Naive thymus-derived CD4-positive, alpha-beta T cell (primary cell): ENCODE measurements at places on chromosomes 3 and 15. TPM values are rescaled to one million over a fixed set of nuclear protein-coding genes. Genes with fewer than 3 reads are reported as not detected.

GABRR3 gene
- total RNA-seq = not detected

CASR gene
- total RNA-seq = not detected

IL20RB gene
- 3.5 TPM for total RNA-seq

CHST13 gene
- total RNA-seq = 0.21 TPM

DUOXA2 gene
- total RNA-seq = not detected

NAALADL2 gene
- 1.4 TPM for total RNA-seq

NEK10 gene
- 1.1 TPM for total RNA-seq

ATP13A5 gene
- not detected for total RNA-seq

GP9 gene
- total RNA-seq = not detected

MESP2 gene
- not detected for total RNA-seq

GUCA1C gene
- total RNA-seq = not detected

MINAR1 gene
- total RNA-seq = 0.24 TPM

DNA sequence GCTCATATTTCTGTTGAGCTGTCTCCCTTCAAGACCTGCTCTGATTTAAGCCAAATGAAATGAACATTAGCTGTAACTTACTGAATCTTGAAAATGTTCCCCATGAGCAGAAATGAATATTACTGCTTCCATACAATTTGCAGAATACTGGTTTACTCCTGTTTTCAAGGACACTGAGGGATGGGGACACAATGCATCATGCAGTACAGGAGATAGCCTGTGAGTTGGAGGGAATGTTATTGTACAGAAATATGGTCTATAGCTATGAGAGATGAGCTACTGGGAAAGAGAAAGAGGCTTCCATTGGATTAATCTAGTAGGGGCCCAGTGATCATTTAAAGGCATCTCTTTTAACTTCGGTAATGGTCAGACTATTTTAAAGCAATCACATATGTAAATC, 798.2 kb downstream of the GRM7 start:
- DNase-seq = no peak

GRCh38 chr3:162125790-162126189, 629.2 kb downstream of the OTOL1 start:
- DNase-seq = no peak

DNA sequence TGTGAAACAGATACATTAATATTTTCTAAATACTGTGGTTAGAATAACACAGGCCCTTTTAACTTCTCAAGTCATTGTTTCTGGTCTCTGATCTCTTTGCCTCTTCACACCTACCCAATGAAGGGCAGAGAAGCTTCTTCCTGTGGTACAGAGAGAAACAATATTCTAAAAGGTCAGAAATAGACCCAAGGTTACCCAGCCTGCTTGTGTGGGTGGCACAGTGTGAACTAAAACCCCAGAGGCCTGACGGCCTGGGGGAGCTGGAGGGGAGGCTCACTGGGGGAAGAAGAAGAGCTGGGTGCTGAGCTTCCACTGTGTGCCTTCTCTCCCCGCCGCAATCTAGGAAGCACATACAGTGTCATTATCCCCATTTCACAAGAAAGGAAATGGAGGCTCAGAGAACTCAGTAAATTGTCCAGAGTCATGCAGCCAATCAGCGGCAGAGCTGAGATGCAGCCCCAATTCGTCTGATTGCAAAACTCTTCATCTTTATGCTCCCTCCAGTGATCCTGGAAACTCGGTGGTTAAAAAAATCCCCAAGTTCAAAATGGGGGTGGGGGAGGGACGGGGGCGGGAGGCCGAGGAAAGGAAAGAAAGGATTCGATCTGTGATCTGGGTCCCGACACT, 64.1 kb upstream of the HEG1 start:
- DNase-seq = no peak

GRCh38 chr15:77702211-77702957, 69.7 kb upstream of the LINGO1 start:
- DNase-seq = no peak

- no peak for DNase-seq
These were observed 1.5 kb downstream of the GPR87 start for GRCh38 chr3:151315136-151315535.

DNA sequence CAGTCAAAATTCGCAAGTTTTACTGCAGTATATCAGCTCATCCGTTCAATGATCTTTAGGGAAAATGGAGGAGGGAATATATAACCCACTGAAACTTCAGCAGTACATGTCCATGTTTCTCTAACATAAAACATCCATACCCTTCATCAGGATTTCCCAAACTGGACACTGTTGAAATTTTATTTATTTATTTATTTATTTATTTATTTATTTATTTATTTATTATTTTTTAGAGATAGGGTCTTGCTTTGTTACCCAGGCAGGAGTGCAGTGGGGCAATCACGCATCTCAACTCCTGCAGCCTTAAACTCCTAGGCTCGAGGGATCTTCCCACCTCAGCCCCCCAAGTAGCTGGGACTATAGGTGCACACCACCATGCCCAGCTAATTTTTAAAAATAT, 14.8 kb upstream of the HLTF start:
- DNase-seq = no peak

DNA sequence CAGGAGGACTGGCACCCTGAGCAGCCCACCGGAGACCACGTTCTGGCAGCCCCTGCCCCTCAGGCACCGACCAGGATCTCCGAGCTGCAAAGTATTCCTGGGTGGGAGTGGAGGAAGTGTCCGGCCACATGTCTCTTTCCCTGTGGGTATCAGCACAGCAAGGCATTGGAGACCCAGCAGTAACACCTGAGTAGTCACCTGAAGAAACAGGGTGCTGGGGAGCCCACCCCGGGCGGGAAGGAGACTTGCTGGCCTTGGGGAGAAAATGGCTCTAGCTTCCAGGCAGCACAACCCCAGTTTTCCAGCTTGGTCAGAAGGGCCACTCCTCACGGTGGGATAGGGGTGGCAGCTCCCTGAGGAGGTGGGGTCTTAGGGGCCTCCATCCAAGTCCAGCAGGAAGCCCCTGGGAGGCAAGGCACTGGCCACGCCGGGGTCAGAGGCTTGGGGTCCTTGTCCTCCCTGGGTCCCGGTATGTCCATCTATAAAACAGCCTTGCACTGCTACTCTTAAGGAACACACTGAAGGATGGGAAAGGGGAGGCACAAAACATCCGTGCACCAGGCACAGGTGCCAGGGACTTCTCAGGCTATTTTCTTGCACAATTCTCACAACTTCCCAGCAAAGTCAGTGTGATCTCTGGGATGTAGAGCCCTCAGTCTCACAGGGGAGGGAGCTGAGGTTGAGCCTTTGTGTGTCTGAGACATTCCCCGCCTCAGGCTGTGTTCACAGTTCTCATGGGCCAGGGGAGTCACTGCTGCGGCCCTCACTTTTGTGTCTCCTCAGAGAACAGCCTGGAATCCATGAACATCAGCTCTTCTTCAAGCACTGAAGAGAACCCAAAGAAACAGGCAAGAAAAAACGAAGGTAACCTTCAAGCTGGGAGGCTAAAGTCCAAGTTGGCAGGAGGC, 11.9 kb downstream of the CFAP100 start:
- DNase-seq = no peak

GRCh38 chr3:191328383-191328961, 722 bp upstream of the CCDC50 start:
- DNase-seq = no peak

DNA sequence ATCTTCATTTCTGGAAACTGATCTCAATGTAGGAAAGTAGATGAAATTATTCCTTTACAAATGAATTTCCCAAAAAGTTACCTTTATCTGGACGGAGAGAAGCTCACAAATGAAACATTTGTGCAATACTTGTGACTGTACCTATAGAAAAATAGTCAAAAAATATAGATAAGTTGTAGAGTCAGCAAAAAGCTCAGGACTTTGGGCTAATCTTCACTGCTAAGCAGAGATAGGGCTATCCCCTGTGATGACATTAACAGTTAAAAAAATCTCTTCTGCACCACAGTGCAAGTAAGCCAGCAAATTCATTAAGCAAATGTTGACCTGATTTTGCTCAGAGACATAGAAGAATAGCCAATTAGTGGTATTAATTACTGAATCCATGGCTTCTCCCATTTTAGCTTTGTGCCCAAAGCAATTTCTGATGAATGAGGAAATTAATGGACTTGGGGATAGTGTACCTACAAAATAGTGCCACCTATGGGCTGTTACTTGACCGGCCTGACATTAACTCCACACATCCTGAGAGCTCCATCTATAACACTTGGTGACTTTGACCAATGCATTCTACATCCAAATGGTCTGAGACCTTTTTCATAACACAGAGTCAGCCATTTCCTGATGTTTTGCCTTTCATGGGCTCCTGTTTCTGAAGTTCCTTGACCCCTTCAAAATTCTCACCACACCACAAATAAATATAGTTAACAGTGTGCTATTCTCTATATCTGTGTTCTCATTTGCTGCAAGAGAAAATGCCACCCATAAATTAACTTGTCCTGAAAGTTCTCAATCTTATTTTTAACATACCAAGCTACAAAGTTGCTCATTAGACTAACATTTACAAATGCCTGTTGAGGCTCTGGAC, 105.0 kb downstream of the SSR3 start:
- DNase-seq = no peak

DNA sequence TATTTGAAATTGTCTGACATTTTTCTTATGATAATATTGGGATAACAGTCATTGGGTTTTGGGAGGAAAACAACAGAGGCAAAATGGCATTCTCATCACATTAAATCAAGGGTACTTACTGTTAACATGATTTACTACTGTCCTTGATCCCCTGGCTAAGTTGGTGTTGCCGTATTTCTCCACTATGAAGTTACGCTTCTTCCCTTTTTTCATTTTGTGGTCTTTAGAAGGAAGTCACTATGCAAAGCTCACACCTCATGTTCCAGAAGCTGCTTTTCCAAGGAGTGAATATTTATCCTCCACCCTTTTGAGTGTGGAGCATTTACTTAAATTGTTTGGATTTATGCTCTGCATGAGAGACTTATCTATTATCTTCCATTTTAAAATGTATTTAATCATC, 63.7 kb downstream of the ALCAM start:
- no peak for DNase-seq

GRCh38 chr3:88198121-88198520, 48.4 kb downstream of the C3orf38 start:
- no peak for DNase-seq

DNA sequence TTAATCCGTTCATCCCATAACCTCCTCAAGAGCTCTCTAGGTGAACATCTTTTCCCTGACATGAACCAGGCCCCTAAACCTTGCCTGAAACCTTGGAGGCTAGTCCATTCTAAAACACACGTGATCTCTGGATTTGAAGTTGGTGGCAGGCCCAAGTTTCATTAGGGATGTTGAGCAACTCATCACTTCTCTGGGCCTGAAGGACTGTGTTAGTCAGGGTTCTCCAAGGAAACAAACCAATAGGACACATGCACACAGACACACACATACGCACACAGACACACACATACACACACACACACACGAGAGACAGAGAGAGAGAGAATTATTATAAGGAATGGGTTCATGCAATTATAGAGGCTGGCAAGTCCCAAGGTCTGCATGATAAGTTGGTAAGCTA, 31.9 kb downstream of the ACAN start:
- no peak for DNase-seq

DNA sequence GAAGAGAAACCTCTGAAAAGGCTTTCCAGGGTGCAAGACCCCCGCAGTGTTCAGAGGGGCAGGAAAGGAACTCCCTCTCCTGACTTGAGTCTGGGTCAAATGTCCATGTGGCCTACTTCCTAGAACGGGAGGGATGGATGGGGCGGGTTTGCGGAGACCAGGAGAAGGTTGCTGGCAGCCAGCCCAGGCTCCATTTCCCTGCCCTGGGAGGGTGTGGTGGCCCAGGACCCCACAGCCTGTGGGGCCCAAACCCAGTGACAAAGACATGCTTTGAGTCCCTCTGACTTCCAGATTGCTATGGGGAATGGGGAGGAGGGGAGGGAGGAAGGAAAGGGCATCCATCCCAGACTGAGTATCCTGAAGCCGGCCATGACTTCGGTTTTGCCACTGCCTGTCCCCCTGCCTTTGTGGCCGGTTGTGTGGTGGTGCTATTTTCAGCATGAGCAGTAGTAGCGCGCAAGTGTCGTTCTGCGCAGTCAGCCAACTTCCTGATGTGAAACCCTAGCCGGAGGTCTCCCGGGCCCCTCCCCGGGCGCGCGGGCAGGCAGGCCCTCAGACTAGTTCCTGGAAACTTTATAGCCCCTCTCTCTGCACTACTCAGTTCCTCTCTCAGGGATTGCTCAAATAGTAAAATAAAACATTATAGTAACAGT, 24.4 kb downstream of the MAGEF1 start:
- no peak for DNase-seq
